Activated naive CD4-positive, alpha-beta T cell treated with anti-CD3 and anti-CD28 coated beads, Interleukin-2, amount 50 U/mL, for 16 hours (primary cell): ENCODE measurements at places on chromosomes 5 and 9.

DNA sequence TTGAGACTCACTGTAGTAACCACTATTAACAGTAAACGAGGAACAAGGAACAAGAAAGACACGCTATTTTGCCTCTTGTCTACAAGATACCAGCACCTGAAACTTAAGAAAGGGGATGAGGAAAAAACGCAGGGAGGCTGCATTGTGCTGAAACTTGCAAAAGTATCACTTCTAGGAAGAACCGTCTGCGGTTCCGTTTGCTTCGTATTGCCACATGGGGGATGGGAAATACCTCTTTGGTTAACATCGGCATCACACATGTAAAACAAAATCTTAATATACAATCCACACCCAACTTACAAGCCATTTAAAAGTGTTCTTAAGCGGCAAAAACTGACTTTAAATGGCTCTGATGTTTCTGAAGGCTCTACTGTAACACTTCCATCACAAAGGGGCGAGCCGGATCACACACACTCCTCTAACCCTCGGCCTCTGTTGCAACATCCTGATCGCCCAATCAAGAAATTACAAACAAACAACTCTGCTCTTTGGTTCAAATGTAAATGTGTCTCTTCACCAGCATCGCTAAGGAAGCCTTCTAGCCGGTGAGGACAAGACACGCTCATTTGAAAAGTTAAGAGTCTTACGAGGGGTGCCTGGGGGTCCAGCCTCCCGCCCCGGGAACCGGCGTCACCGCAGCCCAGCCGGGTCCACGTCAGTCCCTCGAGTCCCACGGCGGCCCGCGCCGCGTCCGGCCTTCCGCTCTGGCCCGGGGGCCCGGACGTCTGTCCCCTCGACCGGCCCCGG, 621 bp downstream of the SEC16A start:
- no peak for DNase-seq

DNA sequence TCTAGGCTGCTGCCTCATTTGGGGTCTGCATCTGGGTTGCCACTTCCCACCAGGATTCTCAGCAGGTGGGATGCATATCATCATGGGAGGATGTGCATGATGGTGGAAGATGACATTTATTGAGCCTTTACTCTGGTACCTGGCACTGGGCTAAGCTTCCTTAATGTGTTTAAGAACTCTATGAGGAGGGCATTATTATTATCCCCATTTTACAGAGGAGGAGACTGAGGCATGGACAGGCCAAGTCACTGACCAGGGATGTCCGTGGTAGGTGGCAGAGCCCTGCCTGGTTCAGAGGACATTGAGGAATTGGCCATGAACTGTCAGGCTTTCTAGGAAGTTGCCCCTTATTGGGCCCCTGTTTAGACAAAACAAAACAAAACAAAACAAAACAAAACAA, 31.1 kb upstream of the TIFAB start:
- no peak for DNase-seq

GRCh38 chr5:51500-51823, 40.5 kb upstream of the PLEKHG4B start:
- DNase-seq: no peak

DNA sequence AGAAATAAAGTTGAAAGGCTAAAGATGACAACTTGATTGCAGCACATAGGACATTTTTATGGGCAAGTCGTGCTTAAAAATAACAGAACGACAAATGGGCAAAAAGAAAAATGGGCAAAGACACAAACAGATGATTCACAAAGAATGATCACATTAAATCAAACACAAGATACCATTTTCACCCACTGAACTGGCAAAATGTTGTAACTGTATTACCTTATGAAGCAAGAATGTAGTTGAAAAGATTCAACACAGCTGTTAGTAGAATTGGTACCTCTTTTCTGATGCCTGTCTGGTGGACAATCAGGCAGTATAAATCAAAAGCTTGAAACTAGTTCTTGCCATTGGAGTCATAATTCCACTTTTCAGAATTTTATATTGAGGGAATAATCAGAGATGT, 81.0 kb upstream of the PALM2AKAP2 start:
- no peak for DNase-seq

GRCh38 chr5:159496773-159497172, 166.5 kb upstream of the IL12B start:
- DNase-seq: no peak

DNA sequence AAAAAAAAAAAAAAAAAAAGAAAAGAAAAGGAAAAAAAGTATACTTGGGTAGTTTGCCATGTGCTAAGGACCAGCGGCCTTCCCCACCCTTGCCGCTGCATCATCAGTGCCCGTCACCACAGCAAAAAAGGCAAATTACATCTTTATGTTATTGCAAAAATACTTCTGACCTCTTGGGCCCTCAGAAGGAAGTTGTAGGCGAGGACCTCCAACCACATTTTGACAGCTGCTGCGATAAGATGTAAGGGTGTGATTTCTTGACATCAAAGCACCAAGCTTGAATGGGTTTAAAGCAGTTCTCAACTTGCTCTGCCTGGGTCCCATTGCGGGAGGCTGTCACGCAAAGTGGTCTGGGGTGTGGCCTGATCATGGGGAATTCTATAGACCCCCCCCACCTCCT, 39.2 kb downstream of the DMRT1 start:
- DNase-seq: no peak

DNA sequence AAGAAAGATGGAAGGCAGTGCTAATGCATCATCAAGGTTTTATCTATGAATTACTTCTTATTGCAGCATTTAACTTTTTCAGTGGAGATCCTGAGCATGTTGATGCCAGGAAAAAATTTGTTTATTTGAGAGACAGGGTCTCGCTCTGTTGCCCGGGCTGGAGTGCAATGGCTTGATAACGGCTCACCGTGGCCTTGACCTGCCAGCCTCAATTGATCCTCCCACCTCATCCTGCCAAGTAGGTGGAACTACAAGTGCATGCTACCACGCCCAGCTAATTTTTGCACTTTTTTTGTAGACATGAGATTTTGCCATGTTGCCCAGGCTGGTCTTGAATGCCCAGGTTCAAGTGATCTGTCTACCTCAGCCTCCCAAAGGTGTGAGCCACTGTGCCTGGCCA, 47.2 kb downstream of the AOPEP start:
- no peak for DNase-seq

- DNase-seq: peak; percentile 21
Measured at GRCh38 chr5:34656001-34656699, at the start of gene RAI14. Gene RAI14 (plus strand): TSS chr5:34656328. CDS start chr5:34686920, 30,592 bp downstream.

DNA sequence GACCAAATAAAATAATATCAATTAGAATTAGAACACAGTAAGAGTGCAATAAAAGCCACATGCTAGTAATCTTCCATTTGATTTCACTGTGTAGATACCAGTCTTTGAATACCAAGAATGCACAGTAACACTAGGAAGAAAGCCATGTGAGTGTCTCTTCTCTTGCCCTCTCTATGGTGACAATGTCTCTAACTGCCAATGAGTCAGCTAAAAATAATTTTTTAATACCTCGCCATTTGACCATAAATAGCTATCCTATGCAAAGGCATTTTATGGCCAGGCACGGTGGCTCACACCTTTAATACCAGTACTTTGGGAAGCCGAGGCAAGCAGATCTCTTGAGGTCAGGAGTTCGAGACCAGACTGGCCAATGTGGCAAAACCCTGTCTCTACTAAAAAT, 30.6 kb downstream of the EDIL3 start:
- no peak for DNase-seq

- DNase-seq: no peak
Measured at GRCh38 chr5:164098531-164098930, 593.1 kb downstream of the MAT2B start.

DNA sequence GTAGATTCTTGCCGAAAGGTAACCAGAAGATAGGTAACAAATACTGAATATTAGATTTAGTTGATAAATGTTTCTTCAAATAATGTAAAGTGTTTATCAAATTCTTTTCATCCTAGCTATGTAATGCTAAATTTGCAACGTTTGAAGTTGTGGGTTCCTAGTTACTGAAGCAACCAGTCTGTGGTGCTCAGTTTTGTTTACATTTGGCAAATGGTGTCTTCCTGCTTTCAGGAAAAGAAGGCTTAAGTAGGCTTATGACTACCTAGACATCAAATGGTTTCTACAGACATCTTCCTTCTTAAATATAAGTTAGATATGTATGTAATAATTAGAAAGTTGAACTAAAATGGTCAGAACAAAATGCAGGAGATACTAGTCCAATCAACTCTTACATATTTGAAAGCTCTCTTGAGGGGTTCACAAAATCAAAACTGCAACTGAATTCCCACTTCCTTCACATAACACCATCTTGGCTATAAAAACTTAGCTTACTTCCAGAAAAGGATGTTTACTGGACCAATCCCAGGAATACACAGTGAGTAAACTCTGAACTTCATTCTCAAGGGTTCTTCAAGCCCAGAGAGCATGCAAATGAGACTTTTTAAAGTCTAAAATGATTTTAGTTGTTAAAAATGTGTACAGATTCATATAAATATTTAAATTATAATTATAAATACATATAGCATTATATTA, 125.7 kb upstream of the ITGA1 start:
- no peak for DNase-seq

- no peak for DNase-seq
Measured at GRCh38 chr5:76851728-76852369, 2.0 kb downstream of the S100Z start.
